ENCODE measurements at places on chromosomes 6 and 20.

DNA sequence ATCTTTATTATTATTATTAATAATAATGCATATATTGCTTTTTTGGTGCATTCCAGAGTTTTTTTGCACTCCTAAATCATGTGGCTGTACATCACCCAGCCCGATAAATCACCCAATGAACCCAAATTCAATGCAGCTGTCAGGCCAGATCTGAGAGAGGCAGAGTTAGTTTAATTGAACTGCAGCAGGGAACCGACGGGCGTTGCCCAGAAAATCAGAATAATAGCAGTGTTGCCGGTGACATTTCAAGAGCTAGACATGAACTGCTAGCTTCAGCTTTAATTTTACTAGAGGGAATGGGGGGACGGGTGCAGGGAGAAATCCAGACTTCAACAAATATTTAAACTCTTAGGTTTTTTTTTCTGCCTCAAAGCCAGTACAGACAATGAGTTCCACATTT lies 135.0 kb downstream of the CLIC5 start:
- DNase-seq: no peak

- no peak for DNase-seq
Observed at GRCh38 chr6:38432479-38432878, 207.2 kb downstream of the BTBD9 start.

GRCh38 chr20:10633718-10634117 lies 40.1 kb downstream of the JAG1 start:
- DNase-seq: no peak

GRCh38 chr20:31256959-31257358 lies 505 bp upstream of the DEFB115 start:
- no peak for DNase-seq

DNA sequence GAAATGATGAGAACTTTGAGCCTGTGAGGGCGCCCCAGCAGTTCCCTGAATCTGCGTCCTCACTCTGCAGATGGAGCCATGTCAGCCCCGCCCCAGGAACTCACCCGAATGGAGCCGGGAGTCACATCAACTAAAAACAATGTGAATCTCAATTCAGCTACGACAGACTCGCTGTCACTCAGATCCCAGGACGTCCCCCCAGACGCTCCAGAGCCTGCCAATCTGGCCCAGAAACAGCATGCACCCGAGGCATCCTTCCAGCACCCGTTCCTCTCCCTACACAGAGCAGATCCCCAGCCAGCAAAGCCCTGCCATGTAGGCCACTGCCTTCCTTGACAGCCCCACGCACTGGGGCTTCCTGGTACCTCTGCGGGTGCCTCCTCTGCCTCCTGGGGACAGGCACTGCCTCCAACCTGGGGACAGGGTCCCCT lies 248.0 kb downstream of the TTLL2 start:
- DNase-seq: no peak

- DNase-seq: peak; percentile 83
Observed at GRCh38 chr6:3247255-3248146, 11.2 kb upstream of the PSMG4 start.

- DNase-seq: no peak
Observed at GRCh38 chr20:54794874-54795273, 319.5 kb downstream of the DOK5 start.

Data from GM03348 (cell line).